ENCODE measurements at places on chromosomes 11 and 22.

GRCh38 chr11:68159161-68159560 is 38.0 kb upstream of the CHKA start:
- no peak for DNase-seq

GRCh38 chr22:35627267-35628041 is 10.3 kb upstream of the MB start:
- DNase-seq: no peak

DNA sequence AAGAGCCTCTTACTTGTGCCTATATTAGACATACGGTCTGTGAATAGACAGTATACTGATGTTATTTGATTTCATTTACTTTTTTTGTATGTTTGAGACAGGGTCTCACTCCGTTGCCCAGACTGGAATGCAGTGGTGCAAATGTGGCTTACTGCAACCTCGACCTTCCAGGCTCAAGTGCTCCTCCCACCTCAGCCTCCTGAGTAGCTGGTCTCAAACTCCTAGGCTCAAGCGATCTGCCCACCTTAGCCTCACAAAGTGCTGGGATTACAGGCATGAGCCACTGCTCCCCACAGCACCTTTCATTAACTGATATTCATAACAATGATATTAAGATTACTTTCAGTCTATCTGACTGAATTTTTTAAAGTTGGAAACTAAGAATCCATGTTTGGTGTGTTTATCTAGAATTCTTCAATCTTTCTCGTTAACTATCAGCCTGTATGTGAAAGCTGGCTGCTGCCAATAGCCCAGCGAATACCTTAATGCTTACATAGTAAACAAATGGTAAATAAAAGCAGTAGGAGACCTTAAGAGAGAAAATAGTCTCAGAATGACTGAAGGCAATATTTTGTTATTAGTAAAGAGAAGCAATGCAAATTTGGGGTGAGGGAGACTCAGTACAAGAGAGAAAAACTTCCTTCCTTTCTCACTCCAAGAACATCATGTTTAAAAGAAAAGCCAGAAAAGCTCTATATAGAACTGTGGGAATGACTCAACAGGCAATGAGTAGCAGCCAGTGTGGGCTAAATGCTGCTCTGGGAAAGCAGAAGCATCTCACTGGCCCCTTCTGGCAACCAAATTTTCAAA is 101.9 kb downstream of the MRTFA start:
- no peak for DNase-seq

GRCh38 chr11:17762309-17762974 is 27.9 kb downstream of the KCNC1 start:
- DNase-seq: no peak

DNA sequence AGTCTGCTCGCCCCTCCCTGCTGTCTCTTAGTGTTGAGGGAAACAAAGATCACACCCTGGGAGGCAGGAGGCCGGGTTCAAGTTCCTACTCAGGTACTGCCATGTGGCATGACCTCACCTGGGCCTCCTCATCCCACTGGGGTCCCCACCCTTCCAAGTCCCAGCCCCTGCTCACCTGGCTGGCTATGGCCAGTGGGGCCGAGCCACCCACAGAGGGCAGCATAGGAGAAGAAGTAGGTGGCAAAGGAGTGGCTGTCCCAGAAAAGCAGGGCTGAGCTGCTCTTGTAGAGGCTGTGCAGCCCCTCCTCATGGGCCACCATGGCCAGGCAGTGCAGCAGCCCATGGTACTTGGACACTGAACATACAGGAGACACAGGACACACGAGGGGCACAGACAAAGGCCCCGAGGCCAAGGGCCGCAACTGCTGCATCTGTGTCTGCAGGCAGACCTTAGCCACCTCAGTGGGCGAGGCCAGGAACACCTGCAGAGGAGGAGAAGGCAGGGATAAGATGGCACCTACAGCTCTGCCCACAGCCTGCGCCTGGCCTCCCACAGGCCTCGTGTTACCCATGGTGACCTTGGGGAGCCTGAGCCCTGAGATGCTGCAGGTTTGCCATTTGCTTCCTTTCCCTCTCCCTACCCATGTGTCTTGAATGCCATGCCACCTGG is 50.6 kb upstream of the MPEG1 start:
- DNase-seq: no peak

DNA sequence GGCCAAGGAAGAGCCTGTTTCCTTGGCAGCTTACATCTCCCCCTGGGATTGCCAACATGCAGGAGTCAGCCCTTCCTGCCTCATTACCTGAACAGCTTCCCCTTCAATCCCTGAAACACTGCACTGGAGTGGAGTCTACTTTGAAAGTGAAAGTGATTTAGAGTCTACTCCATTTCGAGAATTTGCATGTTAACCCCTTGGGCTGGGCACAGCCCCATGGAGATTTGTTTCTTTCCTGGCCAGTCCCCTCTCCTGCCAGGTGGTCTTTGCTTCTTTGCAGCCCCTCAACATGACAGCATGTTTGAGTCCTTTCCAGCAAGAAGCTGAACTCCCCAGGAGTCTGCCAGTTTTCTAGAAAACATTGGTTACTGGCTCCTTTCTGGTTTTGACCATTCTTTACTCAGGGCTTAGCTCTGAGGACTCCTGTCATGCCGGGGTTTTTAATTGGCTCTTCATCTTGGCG is 59.9 kb downstream of the TRAF6 start:
- no peak for DNase-seq

DNA sequence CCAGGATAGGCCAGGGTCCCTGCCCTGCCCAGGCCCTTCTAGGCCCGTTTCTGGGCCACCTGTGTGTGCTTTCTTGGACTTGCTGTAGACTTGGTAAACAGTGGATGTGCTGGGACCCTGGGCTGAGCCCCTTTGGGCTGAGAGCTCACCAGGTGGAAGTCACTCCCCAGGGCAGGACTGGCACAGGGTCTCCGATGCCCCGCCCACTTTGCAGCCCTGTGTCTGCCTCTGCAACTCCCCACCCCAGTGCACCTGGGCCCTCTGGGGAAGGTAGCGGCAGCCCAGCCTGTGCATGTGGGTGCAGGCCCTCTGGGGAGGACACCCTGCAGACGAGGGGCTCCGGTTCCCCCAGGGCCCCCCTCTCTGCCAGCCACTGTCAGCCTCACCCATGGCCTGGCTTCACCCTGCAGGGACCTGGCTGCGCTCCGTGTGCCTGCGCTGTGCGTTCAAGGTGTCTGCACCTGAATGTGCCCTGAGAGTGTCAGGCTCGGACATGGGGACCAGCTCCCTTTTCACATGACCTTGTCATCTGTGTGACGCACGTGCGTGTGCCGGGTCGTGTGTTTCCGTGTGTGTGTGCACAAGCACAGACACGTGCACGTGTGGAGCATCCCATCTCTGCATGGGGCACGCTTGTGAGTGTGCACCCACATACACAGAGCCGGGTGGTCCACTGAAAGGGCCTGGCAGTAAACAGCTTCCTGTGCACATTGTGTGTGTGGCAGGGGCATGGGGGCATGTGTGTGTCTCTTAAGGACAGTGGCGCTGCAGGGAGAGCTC is 118.5 kb downstream of the KCNQ1OT1 start:
- DNase-seq: no peak

- no peak for DNase-seq
These were observed 29.3 kb upstream of the MMP7 start for GRCh38 chr11:102559839-102560238.

Measured in amygdala (tissue), 56 donors.